ENCODE measurements at places on chromosomes 7 and 10.

DNA sequence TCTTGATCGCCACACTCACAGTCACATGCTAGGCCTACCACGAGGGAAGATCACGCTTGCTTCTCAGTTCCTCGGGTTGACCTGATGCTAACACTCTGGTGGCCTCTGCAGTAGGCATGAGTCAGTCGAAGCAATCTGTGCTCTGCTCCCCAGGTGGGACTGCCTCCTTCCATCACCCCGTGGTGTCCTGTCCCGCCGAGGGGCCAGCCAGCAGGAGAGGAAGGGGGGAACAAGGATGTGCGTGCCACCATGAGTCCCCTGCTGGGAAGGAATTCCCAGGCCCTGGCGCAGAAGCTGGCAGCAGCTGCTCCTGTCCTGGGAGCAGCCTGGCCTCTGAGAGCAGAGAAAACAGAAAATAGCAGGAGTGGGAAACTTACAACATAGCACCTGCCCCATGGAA lies 695.0 kb upstream of the NRP1 start:
- DNase-seq, result no peak

DNA sequence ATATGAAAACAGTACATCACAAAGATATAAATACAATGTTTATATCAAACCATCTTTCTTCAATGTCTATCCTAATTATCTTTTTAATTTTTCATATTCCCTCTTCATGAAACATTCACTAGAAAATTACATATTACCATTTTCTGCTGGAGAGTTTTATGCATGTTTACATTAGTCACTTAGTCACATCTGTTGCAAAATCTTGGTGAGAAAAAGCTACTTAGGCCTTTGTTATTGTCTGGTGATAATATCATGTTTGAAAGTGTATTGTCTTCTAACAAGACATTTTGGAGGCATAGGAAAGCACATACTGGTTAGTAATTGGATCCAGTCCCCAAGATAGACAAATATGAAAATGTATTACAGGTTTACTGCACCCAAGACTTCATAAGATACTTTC lies 163.6 kb downstream of the GNAI1 start:
- no peak for DNase-seq

DNA sequence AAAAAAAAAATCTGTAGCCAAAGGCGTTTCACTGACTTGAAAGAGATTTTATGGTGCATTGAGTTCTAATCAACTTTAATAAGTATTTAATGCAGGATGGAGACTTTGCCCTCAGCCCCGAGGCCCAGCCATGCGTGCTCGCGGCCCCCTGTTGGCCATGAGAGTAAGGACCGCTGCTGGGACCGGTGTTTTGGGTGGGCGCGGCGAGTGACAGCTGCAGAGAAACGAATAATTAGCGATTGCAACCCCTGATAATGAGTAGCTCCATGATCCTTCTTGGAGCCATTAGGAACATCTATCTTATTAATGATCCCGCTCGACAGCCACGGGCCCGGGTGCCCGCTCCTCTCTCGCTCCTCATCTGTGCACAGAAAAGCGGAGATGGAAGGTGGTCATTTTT lies 347.4 kb downstream of the RPS24 start:
- DNase-seq, result no peak

DNA sequence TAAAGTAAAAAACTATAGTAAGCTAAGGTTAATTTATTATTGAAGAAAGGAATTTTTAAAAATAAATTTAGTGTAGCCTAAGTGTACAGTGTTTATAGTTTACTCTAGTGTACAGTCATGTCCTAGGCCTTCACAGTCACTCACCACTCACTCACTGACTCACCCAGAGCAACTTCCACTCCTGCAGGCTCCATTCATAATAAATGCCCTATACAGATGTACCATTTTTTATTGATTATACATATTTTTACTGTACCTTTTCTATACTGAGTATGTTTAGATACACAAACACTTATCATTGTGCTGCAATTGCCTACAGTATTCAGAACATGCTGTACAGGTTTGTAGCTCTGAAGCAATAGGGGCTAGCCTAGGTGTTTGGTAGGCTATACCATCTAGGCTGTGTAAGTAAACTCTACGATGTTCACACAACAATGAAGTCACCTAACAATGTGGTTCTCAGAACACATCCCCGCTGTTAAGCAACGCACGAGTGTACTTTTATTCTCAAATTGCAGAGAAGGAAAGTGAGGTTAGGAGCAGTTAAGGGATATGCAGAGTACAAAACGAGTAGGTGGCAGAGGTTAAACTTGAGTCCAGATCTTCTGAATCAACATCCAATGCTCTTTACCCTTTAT lies 38.9 kb upstream of the PLCE1 start:
- no peak for DNase-seq

- no peak for DNase-seq
Measured at GRCh38 chr7:29396563-29396962, 167.1 kb upstream of the PRR15 start.

DNA sequence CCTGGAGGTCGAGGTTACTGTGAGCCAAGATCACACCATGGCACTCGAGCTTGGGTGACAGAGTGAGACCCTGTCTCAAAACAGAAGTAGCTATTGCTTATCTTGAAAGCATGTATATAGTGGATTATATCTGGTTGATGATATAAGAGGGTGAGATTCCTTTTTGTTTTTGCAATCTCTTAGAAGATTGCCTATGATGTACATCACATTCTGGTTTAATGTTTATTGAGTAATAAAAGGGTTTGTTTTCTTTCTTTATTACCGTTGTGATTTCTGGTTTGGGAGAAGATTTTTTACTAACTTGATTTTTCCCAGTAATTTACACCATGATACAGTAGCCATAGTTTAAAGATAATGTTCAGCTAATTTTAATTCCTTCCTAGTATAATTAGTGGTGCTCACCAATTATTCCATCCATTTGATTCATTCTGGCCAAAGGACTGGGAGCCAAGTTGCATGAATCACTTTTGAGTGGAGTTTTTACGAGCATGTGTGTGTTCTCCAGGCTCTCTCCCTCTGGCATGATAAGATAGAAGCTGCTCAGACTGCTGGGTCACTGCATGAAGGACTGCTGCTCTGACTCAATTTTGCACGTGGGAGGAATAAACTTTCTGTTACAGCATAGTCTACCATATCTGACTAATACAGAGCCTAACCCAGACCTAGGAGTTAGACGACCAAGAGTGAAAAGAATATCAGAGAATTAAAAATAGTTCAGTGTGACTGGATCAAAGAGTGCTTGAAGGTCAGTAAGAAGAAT lies 13.5 kb upstream of the TSPAN13 start:
- no peak for DNase-seq

DNA sequence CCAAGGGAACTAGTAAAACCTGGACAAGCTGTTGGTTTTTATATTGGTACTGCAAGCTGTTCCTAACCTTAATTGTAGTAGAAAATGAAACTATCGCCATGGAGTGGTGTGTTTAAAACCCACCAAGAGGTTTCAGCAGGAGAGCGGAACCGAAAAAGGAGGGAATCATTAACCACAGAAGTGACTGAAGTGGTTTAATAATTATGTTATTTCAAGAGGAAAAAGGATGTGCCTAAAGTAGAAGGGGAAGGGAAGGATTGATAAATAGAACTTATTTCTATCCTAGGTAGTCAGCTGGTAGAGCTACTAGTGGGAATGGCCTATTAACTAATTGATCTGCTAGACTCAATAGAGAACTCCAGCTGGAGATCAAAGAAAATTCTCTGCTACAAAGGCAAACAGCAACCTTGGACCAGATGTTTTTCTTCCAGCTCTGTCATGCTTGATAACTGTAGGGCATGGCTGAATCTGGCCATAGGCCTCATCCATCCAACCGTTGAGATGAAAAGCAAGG lies 91.8 kb downstream of the BAMBI start:
- DNase-seq, result no peak

GRCh38 chr10:130141460-130141859 lies 5.3 kb downstream of the GLRX3 start:
- no peak for DNase-seq

GRCh38 chr10:13291061-13291460 lies 8.8 kb downstream of the PHYH start:
- no peak for DNase-seq

Data from stimulated activated CD4-positive, alpha-beta T cell treated with anti-CD3 and anti-CD28 coated beads, TNF-alpha, amount 100 ng/mL, for 1 hour (primary cell).